ENCODE measurements at places on chromosomes 1 and 21.

DNA sequence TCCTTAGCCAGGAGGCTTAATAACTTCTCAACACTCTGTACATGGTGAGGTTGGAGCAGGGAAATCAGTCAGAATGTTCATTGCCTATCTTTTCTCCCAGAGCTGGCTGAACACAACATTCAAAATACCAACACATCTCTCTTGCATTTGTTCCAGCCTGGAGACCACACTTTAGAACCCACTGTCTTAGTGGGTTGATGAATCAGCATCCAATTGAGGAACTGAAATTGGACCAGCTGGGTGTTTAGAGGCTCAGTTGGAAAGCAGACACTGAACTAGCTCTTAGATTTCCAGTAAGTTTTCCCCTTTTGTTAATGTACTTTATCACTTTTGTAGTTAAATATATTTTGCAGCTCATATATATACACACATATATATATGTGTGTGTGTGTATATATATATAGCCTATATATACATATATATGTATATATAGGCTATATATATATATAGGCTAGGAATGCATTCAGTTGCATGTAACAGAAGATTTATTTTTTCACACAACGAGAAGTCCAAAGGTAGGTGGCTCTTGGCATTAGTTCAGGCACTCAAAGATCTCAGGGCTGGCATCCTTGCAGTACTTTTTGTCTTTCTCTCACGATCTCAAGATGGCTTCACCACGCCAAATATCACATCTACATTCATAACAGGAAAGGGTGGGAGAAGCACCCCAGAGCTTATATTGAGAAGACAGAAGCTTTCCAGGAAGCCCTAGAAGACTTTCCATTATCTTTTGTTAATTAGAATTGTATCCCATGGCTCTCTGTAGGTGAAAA, 35.0 kb upstream of the HUNK start:
- DNase-seq: no peak

GRCh38 chr1:66331658-66332547, 202.1 kb upstream of the SGIP1 start:
- DNase-seq: peak; percentile 54

- DNase-seq: no peak
These were observed 8.8 kb upstream of the RNF223 start for GRCh38 chr1:1082776-1083415.

DNA sequence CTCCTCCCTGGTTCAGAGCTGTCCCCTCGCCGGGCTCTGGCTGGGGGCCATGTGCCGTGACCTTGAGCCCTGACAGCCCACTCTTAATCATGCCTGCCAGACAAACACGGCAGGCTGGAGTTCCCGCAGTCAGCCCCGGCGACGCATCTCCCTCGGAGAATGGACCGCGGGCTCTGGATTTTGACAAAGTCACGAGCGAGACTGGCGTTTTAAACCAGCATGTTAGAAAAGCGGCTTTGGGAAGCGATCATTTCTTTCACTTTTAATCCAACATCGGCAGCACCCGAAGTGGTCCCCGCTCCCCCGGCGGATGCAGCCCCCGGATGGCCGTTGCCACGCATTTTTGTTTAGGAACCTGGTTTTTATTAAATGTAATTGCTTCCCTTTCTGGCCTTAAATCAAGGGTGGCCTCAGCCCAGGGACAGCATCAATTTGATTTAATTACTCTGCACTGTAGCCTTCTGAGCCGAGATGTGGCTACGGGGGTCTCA, 70.9 kb downstream of the PRDM16 start:
- DNase-seq: no peak

- no peak for DNase-seq
These were observed 88.5 kb upstream of the HMCN1 start for GRCh38 chr1:185645686-185646085.

GRCh38 chr1:200925831-200926230, 31.1 kb downstream of the INAVA start:
- DNase-seq: no peak

DNA sequence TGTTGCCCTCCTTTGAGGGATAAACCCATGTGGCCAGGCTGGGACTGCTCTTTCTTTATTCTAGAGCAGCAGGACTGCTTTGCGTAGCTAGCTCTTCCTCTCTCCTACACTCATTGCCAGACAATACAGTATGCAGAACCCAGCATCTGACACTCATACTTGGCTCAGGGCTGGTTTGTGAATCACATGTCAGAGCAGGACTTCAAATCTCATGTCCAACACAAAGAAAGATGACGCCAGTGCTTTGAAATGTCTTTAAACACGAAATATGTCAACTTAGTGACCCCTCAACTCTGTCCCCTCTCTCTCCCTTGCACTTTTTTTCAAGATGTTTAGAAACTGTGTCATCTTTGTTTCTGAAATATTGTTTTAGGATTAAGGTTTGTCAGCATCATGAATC, 135.0 kb downstream of the TGFB2 start:
- DNase-seq: no peak

Measured in stimulated activated CD4-positive, alpha-beta T cell treated with anti-CD3 and anti-CD28 coated beads, Interleukin-1b, Interleukin-23, amount 100 ng/mL, for 48 hours (primary cell).